HCEC 1CT (cell line): ENCODE measurements at places on chromosomes 1 and 21.
A peak's percentile ranks its signal among the peaks of the same experiment; 100 is the strongest.

DNA sequence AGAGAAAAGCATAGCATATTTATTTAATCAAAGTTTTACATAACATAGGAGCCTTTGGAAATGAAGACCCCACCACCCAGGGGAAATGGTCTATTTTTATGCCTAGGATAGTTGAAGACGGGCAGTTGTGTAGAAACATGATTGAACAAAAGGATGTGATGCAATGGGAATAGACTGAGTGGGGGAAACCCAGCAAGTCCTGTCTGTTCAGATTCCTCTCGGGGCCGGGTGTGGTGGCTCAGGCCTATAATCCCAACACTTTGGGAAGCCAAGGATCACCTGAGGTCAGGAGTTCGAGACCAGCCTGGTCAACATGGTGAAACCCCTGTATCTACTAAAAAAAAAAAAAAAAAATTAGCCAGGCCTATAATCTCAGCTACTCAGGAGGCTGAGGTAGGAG lies 298.3 kb downstream of the MATN1 start:
- DNase-seq: no peak

- no peak for DNase-seq
Observed at GRCh38 chr1:173917635-173918493, 737 bp upstream of the SERPINC1 start.

GRCh38 chr21:31012133-31013089 lies 25.9 kb downstream of the KRTAP19-8 start:
- no peak for DNase-seq

DNA sequence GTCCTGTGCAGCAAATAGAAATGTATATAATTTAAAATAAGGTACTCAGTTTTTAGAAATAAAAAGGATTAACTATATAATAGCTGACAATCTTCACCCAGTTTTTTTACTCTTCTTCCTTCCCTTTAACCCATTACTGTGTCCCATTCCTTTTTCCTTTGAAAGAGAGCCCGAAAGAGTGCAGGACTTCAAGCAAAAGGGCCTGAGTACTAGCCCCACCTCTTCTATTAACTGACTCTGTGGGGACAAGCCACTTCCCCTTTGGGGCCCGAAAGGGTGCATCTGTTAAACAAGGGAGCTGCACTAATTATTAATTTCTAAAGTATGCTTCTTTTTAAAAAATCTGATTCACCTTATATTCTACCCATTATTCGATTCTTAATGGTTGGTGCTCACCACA lies 3.3 kb downstream of the USP24 start:
- DNase-seq: no peak

DNA sequence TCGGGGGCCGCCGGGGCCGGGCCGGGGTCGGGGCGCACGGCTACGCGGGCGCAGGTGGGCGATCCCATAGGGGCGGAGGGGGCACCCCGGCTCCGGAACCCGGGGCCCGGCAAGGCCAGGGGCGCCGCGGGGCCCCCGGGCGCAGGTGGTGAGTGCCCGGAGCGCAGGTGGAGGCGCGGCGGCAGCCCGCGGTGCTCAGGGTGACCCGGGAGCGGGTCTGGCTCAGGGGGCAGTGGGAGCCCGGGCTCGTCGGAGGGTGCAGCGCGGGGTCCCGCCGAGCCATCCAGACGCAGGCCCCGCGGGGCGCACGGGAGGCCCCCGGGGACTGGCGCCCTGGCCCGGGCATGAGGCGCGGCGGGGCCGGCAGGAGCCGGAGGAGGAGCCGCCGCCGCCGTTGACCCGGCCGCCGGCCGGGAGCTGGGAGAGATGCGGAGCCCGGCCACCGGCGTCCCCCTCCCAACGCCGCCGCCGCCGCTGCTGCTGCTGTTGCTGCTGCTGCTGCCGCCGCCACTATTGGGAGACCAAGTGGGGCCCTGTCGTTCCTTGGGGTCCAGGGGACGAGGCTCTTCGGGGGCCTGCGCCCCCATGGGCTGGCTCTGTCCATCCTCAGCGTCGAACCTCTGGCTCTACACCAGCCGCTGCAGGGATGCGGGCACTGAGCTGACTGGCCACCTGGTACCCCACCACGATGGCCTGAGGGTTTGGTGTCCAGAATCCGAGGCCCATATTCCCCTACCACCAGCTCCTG lies 489 bp downstream of the CELSR2 start:
- DNase-seq: no peak

DNA sequence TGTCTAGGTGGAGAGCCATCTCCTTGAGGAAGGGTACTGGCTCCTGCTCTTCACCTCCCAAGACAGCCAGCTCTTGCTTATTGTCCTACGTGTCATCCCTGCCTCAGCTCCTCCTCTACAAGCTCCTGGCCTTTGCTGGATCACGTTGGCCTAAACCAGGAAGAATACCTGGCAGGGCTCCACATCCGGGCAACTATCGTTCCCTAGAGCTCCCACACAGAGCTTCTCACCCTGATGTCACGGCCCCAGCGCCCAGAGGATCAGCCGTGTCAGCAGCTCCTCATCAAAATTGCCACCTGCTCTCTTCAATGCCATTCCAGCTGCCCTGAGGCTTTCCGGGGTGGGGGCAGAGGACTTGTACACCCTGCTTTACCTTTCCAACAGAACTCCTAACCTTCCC lies 1.9 kb upstream of the TPM3 start:
- DNase-seq: no peak

GRCh38 chr1:247919952-247920351 lies at the start of gene OR2T8:
Gene OR2T8 (plus strand): TSS chr1:247920252. CDS start chr1:247921018, 766 bp downstream.
- no peak for DNase-seq

- DNase-seq: peak; percentile 47
Observed at GRCh38 chr1:193183019-193183627, 3.3 kb downstream of the B3GALT2 start.

DNA sequence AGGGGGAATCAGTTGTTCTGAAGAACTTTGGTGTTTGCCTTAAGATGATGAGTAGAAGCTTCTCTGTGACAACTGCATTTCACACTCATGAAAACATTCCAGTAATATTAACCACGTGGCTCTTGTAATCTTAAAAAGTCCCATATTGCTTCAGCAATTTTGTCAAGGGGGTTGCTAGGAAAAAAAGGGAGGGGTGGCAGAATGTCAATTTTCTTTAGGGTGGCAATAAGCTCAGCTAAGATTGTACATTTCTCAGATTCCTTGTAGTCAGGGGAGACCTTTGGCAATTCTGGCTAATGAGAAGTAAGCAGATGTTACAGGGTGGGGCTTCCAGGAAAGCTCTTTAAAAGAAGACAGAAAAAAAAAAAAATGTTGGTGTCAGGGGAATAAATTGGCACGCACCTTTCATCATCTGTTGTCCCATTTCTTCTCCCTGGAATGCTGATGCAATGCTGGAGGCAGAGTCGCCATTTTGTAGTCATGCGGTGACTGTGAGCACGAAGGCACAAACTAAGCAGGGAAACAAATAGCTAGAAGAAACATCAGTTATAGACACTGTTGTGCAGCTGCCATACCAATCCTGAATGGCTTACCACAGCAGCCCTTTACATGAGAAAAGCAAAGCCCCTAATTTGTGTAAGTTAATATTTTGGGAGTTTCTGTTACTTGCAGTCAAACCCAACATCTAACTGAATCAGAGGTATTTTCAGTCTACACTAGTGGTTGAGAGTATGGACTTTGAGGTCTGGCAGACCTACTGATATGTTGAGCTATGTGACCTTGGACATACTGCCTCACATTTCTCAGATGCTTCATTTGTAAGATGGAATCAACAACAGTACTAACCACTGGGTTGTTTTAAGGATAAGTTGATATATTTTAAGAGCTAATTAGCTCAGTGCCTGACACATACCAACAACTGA lies 56.1 kb upstream of the MRPS6 start:
- no peak for DNase-seq

DNA sequence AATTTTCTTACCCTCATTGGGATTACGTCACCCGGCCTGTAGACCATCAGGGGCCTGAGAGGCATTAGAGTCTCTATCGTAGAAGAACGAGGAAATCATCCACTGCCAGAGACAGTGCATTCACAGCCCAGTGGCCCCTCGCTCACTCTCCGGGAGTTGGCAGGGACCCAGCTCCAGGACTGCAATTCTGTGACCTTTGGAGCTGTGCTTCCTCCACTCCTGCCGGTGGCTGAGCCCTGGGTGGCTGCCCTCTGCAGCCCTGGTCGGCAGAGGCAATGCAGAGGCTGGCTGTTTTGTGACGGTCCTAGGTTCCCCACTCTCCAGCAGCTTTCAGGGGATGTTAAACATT lies 12.7 kb downstream of the SLC37A1 start:
- no peak for DNase-seq

DNA sequence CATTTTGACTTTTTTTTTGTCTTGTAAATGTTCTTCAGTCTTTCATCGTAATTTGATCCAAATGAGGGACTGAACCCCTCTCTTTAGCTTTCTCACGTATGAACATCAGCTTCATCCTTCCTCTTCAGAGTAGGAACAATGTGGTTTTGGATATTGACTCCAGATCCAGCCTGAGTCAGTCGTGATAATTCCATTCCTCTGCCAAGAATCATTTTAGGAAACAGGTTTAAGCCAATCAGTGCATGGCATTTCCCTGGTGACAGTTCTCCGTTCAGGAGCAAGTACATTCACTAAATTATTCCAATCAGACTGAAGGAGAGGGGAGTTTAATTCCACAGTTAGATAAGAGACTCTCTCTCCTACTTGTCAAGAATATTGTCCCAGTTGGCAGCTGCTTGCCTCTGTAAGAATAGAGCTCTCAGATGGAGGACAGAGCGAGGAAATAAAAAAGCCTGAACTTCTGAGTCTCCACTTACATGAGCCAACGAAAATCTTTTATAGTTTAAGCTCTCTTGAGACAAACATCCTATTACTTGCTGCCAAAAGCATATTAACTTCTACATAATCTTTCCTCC lies 18.6 kb downstream of the RHOU start:
- no peak for DNase-seq

DNA sequence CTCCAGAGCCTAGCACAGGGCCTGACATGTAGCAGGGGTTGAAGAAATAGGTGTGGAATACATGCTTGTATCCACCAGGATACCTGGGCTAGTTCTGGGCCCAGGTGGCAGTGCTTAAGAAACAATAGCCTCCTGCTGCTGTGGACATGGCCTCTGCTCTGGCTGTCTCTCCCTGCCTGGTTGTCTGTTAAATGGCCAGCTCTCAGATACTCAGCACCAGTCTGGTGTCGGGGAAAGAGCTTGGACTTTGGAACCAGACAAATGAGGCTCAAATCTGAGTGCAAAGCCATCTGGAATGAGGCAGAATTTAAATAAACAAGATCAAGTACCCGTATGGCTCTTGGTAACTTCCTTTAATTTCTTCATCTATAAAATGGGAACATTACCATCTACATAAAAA lies 31.5 kb downstream of the SESN2 start:
- no peak for DNase-seq

DNA sequence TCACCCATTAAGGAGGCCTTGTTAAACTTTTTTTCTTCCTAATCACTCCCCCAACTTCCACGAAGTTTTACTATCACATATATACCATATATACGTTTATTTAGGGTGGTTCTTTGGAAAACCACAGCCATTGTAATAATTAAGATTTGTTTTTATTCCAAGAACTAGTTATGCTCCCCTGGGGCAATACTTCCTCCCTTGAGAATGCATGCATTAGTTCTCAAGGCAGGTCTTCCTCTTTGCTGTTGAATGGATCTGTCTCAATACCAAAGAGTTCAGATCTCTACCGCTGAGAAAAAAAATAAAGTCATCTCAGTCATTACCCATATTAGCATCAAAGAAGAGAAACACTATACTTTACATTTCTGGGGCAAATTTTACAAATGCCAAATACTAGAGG lies 567.7 kb upstream of the RGS18 start:
- no peak for DNase-seq

DNA sequence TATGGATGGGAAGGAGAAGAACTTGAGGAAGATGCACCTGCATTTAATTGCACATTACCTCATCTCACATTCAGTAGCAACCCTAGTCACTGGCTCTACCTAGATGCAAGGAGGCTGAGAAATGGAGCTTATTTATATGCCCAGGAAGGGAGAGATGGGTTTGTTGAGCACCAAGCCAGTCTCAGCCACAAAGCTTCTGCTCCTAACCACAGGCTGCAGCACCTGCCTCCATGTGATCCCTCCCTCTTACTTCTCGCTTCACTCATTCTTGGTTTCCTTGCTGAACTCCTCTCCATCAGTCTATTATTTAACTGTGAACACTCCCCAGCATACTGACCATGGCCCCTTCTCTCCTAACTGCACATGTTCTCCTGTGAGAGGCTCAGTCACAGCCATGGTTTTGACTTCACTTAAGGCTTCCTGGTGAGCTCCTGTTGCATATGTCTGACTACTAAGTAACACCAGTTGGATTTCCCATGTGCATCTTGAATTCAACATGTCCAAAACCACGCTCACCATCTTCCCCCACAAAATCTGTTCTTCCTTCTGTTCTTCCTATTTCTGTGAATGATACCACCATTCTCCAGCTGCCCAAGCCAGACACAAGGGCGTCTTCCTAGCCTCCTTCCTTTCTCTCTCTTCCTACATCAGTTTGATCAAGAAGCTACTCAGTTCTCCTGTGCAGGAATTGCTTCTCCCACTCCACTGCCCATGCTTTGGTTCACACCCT lies 139.8 kb downstream of the AK5 start:
- DNase-seq: no peak

DNA sequence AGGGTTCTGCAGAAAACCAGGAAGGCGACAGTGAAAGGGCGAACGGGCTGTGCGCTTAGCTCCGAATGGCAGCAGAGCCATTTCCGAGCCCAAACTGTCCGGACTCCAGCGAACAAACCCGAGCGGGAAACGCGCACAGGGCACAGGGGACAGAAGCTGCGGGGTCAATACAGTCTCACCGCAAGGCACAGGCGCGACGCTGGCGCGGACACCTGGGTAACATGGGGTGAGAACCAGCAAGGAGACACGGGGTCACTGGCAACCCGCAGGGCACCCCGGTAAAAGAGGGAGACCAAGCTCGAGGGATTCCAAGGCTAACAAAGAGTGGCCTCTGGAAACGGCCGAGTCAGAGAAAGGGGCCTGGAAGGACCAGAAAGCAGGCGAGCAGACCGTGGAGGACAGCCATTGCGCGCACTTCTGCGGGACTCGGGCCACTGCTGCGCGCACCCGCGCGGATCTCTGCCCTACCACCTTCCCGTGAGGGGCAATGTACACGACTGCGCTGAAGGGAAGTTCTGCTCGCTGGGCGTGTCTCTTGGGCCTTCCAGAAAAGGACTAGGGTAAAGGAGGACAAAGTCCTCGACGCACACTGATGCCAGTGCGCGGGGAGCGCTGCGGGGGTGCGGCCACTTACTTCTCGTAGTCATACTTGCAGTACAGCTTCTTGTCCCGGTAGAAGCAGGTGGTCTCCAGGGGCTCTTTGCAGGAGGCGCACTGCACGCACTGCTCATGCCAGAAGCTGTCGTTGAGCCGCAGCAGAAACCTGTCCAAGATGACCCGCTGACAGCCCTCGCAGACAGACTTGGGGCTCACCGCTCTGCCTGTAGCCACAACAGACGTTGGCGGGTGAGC lies 3.8 kb downstream of the LMX1A start:
- DNase-seq: no peak

- DNase-seq: no peak
Observed at GRCh38 chr1:44685881-44686280, 11.4 kb downstream of the ARMH1 start.
